ENCODE measurements at places on chromosomes 3 and 15. TPM values are rescaled to one million over a fixed set of nuclear protein-coding genes. Genes with fewer than 3 reads are reported as not detected.

PLD1 gene
- 20.4 TPM for total RNA-seq

HTR3E gene
- not detected for total RNA-seq

GRCh38 chr15:94780166-94780565 lies 548.8 kb downstream of the MCTP2 start:
- no peak for DNase-seq

- DNase-seq = peak; percentile 8
These were observed 37.3 kb downstream of the EHHADH start for GRCh38 chr3:185216607-185216958.

- peak; percentile 75 for DNase-seq
These were observed 126.7 kb upstream of the PRICKLE2 start for GRCh38 chr3:64351713-64352638.

DNA sequence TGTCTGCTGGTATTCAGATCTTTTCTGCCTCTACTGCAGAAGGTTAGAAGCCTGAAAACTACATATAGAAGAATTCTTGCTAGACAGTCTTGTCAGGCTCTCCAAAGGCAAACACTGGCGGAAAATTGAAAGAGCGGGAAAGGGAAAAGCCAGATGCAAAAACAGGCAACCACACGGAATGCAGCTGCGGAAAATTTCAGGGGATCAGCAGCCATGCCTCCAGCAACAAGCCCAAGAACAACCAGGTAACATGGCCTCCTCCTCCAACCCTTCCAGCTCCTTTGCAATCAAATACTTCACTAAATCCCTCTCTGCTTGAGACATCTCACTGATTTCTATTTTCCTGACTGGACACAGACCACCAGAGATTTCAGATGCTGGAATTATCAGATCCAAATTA lies 9.6 kb downstream of the UBP1 start:
- DNase-seq = no peak

DNA sequence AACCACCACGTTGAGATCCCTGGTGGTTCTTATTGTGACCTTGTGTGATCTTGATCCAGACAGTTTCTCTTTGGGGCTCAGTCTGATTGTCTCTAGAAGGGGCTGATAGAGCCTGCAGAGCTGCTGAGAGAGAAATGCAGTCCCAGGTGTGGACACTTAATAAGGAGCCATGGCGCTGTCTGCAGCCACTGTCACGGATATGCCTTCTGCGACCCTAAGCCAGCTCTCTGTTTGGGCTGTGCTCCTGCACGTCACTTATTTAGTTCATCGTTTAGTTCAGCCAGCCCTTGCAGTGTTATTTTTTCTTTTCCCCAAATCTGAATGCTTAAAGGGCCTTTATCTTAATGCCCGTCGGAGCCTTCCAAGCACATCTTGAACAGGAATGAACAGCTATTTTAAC lies 12.0 kb downstream of the SLC6A1 start:
- DNase-seq = no peak

GRCh38 chr3:102531686-102532085 lies 96.9 kb downstream of the ZPLD1 start:
- DNase-seq = no peak

DNA sequence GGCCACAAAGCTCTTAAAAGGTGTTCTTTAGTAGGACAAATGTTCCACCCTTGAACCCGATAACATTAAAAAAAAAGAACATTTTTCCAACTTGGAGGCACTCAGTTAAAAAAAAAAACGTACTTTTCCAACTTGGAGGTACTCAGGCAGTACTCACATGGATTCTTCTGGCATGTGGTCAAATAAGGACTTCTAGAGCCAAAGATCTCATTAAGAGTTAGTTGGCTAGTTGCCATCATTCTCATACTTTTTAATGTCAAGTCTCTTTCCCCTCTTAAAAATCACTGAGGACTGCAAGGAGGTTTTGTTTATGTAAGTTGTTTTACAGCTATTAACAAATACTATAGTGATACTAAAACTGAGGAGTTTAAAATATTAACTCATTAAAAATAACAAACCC lies 101.0 kb downstream of the CADPS start:
- DNase-seq = peak; percentile 3

Data from renal cortical epithelial cell (primary cell).